ENCODE measurements at places on chromosomes 2 and 18.

GRCh38 chr2:45460825-45461224 lies 150.2 kb downstream of the SRBD1 start:
- no peak for DNase-seq

- no peak for DNase-seq
Observed at GRCh38 chr2:216279031-216279430, 93.3 kb downstream of the MARCHF4 start.

DNA sequence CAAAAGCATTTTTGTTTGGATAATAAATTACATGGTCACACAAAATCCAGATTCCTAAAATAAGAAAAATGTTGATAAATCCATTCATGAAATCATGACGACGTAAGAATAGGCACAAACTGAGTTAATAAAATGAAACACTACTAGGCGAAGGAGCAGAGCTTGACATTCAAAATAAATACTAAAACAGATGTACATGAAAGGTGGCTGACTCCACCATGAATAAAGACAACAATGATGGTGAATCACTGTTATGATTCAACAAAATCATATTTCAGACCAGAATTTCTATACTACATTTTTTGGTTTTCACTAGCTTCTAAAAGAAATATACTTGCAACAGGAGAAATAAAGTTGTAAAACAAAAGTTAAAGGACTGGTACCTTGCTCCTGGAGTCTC lies 122.0 kb upstream of the RNU4ATAC start:
- DNase-seq, result no peak

- no peak for DNase-seq
Observed at GRCh38 chr2:119384971-119385370, 18.2 kb downstream of the DBI start.

DNA sequence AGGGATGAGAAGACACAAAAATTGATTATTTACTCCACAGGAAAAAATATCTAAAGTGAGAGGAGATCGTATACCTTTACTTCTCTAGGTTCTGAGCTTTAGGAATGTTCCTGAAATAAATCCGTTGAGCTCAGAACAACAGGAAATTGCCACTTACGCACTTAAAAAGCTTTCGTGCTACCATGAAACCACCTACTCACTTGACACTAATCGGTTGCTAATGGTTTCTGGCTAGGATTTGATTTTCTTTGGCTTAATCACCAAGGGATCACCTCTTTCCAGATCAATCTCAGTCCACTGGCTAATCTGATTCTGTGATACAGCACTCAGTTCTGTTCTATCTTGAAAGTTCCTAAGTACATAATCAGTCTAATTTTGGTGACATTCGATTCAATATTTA lies 419.6 kb downstream of the DLGAP1 start:
- DNase-seq, result no peak

GRCh38 chr2:9187620-9188214 lies 18.9 kb upstream of the ASAP2 start:
- no peak for DNase-seq

DNA sequence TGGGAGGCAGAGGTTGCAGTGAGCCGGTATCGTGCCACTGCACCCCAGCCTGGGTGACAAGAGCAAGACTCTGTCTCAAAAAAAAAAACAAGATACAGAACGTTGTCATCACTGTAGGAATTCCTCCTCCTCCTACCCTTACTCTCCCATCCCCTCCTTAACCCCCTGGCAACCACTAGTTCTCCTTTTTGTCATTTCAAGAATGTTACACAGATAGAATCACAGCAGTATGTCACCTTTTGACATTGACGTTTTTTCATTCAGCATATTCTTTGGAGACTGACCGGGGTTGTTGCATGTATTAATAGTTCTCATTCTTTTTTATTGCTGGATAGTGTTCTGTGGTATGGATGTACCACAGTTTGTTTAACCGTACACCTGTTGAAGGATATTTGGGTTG lies 32.4 kb downstream of the TTLL4 start:
- DNase-seq, result no peak

GRCh38 chr2:158753641-158754611 lies 41.2 kb upstream of the DAPL1 start:
- DNase-seq, result no peak

- no peak for DNase-seq
Observed at GRCh38 chr2:211070547-211070946, 514.1 kb downstream of the CPS1 start.

- no peak for DNase-seq
Observed at GRCh38 chr2:117702098-117702497, 112.4 kb upstream of the DDX18 start.

Measured in cerebellar nuclear complex (tissue), 1 donor.